Hindlimb muscle (tissue), 1 donor: ENCODE measurements at places on chromosomes 1 and 21. TPM values are rescaled to one million over a fixed set of nuclear protein-coding genes. Genes with fewer than 3 reads are reported as not detected.

TSPAN2 gene
- polyA plus RNA-seq, result 9.4 TPM

- no peak for DNase-seq
These were observed 31.9 kb downstream of the FAM163A start for GRCh38 chr1:179775009-179775408.

- DNase-seq, result no peak
These were observed 155.9 kb upstream of the PALMD start for GRCh38 chr1:99490031-99490430.

- DNase-seq, result no peak
These were observed 2.2 kb downstream of the CLIC6 start for GRCh38 chr21:34670962-34671348.

- no peak for DNase-seq
These were observed 53.7 kb downstream of the ELK4 start for GRCh38 chr1:205577874-205578658.
